ENCODE measurements at places on chromosomes 3 and 15.
A peak's percentile ranks its signal among the peaks of the same experiment; 100 is the strongest.

GRCh38 chr3:146625186-146625775 lies 20.1 kb upstream of the PLSCR5 start:
- no peak for DNase-seq

DNA sequence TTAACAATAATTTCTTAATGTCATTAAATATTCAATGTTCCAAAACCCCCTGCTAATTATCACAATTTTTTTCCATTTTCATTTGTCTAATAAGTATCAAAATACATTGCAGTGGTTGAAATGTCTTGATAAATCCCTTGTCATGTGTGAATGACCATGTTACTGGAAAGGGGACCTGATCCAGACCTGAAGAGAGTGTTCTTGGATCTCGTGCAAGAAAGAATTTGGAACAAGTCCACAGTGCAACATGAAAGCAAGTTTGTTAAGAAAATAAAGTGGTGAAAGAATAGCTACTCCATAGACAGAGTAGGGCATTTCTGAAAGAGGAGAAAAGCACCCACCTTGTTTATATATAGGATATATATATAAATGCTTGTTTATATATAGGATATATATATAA lies 10.4 kb upstream of the SELENOK start:
- no peak for DNase-seq

- no peak for DNase-seq
Measured at GRCh38 chr3:80285388-80285787, 517.6 kb upstream of the ROBO1 start.

DNA sequence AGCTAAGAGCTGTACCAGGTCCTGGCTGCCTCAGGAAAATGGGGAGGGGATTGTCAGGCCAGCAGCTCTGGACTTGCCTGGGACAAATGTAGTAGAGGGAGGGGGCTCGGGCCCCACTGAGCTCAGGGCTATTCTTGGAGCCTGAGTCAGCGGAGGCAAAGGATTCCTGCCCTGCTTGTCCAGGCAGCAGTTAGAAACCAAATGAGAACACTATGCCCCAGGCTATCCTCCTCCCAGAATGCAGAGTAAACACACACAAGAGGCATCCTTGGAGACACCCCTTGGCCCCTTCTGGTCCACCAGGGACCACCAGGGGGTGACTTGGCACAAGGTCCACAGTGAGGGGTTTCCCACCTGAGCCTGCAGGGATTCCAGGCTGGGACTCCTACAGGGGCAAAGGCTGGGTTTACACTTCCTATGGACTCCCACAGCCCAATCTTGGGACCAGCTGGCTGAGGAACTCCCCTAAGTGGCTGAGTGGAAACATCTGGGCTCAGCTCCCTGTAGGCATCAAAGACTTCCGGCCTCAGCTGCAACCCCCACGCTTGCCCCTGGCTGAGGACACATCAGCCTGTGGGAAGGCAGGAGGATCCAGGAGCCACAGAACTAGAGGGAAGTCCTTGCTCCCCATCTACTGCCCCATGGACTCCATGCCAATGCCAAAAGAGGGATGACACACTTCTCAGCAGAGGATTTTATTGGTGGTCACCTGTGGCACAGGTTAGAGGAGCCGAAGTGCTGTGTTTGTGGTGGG lies 3.4 kb upstream of the COL7A1 start:
- peak; percentile 11 for DNase-seq

DNA sequence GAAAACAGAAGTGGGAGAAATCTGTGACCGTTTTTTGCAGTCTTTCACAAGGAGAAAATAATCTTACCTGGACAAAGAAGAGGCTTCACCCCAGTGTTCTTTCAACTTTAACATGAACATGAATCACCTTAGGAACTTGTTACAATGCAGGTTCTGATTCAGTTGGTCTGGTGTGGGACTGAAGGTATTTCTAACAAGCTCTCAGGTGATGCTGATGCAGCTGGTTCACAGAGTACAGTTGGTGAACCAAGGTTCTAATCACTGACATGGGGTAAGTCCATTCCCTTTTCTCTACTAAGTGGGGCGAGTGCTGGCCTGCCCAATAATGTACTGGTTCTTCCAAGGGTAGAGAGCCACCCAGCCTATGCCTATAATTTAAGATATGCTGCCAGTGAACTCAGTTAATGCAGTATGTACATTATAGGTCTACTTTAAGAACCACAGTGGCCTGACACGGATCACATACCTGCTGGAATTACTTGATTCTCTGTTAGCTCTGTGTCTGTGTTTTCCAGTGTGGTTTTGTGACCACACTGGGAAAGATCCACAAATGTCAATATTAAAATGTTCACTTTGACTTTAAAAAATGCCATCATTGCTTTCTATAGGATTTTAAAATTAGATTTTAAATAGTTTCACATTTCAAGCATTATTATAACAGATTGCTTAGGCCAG lies 304.1 kb downstream of the ZNF621 start:
- DNase-seq, result no peak

DNA sequence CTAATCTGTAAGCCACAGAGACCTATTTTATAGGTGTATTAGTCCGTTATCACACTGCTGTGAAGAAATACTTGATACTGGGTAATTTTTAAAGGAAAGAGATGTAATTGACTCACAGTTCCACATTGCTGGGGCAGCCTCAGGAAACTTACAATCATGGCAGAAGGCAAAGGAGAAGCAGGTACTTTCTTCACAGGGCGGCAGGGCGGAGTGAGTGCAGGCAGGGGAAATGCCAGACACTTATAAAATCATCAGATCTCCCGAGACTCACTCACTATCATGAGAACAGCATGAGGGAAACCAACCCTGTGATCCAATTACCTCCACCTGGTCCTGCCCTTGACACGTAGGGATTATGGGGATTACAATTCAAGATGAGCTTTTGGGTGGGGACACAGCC lies 108.7 kb downstream of the GALK2 start:
- no peak for DNase-seq

DNA sequence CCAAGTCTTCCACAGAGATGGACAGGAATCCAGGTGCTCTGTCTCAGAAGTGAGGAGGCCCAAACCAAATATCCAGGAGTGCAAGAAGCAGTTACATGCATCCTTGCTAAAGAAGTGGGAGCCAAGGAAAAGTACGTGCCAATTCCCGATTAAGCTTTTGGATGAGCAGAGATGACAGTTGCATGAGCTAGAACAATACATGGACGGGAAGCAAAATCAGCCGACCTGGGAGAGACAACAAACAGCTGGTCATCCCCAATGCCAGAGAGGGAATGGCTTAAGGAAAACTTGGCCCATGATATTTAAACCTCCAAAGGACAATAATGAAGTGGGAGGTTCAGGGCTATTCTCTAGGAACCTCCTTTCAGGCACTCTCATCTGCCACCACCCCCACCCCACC lies 86.0 kb upstream of the ABHD17C start:
- no peak for DNase-seq

DNA sequence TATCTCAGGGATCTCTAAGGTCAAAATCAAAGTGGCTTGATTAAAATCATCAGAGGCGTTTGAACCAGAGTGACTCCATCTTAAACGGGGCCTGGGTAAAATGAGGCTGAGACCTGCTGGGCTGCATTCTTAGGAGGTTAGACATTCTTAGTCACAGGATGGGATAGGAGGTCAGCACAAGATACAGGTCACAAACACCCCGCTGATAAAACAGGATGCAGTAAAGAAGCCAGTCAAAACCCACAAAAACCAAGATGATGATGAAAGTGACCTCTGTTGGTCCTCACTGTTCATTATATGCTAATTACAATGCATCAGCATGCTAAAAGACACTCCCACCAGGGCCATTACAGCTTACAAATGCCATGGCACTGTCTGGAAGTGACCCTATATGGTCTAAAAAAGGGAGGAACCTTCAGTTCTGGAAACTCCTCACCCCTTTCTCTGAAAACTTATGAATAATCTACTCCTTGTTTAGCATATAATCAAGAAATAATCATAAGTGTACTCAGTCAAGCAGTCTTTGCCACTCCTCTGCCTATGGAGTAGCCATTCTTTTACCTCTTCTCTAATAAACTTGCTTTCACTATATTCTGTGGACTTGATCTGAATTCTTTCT lies 143.3 kb upstream of the SLCO3A1 start:
- DNase-seq, result no peak

GRCh38 chr15:70264014-70264582 lies 166.4 kb upstream of the TLE3 start:
- no peak for DNase-seq

- DNase-seq, result no peak
Measured at GRCh38 chr3:77039606-77040171, at the start of gene ROBO2. Gene ROBO2, plus strand, starts transcription at chr3:77040099. Its CDS starts 687 bp downstream, at chr3:77040786.

GRCh38 chr3:184656829-184657681 lies 54.8 kb downstream of the MAGEF1 start:
- DNase-seq, result no peak
